ENCODE measurements at places on chromosomes 1 and 21.

DNA sequence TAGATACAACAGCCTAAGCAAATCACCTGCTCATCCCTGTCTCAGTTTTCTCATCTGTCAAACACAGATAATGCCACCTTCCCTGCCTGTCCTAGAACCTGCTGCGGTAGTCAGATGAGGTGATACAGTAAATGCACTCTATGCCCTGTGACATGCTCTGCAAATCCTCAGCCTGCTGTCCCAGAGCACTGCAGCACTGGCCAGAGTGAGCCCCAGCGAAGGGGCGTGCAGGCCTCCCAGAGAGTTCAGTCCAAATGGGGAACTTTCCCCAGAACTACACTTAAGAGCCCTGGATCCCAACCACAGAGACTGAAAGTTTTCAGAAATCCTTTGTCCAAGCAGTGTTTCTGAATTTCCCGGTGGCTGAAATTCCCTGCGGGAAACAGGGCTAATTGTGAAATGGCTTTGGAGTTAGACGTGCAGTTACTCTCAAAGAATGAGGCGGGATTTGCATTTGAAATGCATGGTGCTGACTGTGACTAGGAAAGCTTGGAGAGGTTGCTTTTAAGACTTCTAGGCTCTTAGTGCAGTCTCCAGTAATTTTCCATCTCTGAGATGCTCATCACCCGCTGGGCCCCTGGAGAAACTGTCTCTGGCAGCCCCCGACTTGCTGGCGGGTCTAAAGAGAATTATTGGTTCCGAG lies 206.5 kb upstream of the AJAP1 start:
- DNase-seq, result no peak

DNA sequence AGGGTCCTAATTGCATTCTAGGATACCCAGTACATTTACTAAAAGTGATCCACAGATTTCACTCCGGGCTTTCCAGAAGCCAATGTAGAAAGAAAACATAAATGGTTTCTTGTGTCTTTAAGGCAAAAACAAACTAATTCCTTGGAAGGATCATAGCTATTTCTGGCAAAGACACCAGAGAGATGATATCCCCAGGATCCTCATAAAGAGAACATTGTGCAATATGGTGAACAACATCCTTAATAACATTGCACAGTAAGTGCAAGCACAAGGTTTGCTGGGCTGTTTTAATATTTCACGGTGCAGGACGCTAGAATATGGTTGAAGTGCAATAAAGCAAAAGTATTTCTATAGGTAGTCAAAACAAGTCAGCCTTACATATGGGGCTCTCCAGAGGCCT lies 83.0 kb downstream of the NTPCR start:
- DNase-seq, result no peak

- no peak for DNase-seq
Observed at GRCh38 chr1:164803366-164803765, 244.4 kb downstream of the PBX1 start.

- DNase-seq, result no peak
Observed at GRCh38 chr1:184966989-184967388, 7.3 kb downstream of the NIBAN1 start.
